Suprapubic skin (tissue), 4 donors: ENCODE measurements at places on chromosomes 13 and 19.

DNA sequence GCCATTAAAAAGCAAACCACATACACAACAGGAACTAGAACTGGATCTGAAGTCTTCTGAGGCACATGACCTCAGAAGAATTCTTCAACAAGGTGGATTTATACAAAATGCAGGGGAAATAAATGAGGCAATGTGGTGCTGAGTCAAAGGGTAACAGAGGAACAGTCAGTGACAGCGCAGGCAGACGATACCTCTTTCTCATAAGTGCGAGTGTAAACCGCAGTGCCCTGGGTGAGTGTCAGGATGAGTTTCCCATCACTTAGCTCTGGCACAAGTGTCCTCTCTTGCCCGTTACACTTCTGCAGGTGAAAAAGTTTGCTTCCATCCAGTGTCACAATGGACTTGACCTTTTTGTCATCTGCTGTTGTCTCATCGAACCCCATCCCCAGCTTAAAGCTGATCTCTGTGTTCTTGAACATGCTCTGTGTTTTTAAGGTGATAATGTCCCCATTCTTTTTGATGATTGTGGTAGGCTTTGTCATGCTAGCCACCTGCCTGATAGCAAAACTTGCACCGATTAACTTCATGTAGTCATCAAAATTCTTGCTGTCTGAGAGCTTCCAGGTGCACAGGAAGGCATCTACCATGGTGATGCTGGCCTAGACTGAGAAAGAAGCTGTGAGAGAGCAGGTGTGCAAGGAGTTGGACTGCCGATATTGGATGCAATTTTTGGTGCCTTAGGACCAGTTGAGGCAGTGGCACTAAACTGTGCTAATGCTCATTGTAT is 97.3 kb downstream of the AKAP11 start:
- no peak for DNase-seq
- H3K27ac ChIP-seq, result no peak overlapping the region
- H3K4me1 ChIP-seq, result no peaks in the 10 kb centered on the region
- H3K27me3 ChIP-seq, result peaks cover 3% of the 10 kb centered on the region

- H3K4me1 ChIP-seq, result peaks cover 34% of the 10 kb centered on the region
- peak overlapping the region; percentile 45 for H3K27ac ChIP-seq
- H3K27me3 ChIP-seq, result no peaks in the 10 kb centered on the region
- H3K36me3 ChIP-seq, result no peaks in the 10 kb centered on the region
Measured at GRCh38 chr19:2016041-2016807, 710 bp upstream of the BTBD2 start.

DNA sequence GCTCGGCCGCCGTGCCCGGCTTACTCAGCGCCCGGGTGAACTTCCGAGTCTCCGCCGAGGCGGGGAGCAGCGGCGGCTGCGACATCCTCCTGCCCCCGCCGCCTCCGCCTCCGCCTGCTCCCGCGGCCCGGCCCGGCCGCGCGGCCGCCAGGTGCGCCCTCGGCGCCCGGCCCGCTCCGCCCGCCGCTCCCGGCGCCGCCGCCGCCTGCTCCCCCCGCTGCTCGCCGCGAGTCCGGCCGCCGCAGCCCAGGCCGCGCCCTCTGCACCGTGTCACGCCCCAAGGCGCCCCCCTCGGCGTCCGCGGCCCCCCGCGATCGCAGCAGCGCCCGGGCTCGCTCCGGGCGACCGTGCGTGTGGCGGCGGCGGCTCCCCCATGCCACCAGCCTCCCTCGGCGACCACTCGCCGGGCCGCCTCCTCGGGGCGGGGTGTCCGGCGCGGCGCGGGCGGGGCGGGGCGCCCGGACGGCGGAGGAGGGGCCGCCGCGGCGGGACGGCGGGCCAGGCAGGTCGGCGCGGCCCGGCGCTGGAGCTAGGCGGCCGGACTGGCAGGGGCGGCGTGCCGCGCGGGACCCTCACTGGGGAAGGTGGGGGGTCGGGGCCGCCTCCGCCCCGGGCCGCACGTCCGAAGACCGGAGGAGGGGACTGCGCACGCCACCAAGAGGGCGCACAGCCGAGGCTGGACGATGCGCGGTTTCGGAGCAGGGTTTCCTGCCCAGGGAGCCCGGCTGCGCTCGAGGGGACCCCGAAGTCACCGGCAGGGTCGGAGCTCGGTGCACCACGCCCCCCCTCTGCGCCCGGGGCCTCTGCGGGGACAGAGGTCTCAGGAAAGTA is 108.6 kb upstream of the DOCK9 start:
- peak; percentile 75 for DNase-seq
- H3K36me3 ChIP-seq, result no peaks in the 10 kb centered on the region
- H3K27ac ChIP-seq, result peak overlapping the region; percentile 93
- no peaks in the 10 kb centered on the region for H3K27me3 ChIP-seq
- peak overlapping the region; percentile 98 for H3K4me3 ChIP-seq

DNA sequence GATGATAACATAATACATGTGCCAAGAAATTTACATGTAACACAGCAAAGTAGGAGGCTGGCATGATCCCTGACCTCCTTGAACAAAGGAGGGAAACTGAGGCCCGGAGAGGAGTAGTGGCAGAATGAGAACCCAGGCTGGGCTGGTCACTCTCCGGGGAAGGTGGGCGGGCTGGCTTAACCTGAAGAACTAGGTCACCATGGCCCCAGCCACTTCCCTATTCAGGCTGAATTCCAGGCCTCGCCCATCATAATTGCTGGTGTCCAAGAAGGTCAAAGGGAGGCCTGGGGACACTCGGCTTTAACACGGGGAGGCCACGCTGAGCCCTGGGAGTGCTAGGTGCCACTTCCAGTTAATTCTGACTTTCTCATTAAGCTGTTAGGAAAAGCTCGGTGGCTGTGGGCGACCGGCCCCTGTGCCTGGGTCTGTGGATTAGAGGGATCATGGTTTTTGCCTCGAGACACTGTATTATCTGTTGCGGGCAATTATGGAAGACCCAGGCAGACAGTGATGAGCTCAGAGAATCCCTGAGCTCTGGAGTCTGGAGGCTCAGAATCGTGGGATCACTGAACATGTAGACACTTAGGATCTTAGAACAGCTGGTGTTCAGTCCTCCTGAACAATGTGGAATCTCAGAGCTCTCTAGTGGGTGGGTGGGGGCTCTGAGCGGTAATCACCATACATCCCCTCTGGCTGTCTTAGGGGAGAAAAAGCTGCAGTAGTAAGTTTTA is 5.0 kb upstream of the TINCR start:
- peaks cover 15% of the 10 kb centered on the region for H3K27me3 ChIP-seq
- DNase-seq, result no peak
- H3K27ac ChIP-seq, result peak overlapping the region; percentile 14
- no peak overlapping the region for H3K4me3 ChIP-seq
- peaks cover 17% of the 10 kb centered on the region for H3K4me1 ChIP-seq
- no peaks in the 10 kb centered on the region for H3K36me3 ChIP-seq

DNA sequence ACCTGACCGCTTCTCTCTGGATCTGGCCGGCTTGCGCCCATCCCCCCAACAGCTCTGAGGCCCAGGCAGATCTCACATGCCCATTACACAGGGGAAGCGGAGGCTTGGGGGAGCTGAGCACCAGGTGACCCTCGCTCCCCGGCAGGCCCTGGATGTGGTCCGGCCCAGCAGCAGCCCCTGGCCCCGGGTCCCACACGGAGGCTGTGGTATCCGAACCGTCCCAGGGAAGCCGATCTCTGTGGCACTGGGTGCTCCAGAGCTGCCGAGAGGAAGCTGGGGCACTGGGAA is 27.7 kb downstream of the SBNO2 start:
- no peak overlapping the region for H3K27ac ChIP-seq
- no peak for DNase-seq
- H3K4me1 ChIP-seq, result peaks cover 37% of the 10 kb centered on the region
- H3K4me3 ChIP-seq, result no peak overlapping the region
- no peaks in the 10 kb centered on the region for H3K27me3 ChIP-seq
- H3K36me3 ChIP-seq, result peaks cover 69% of the 10 kb centered on the region

DNA sequence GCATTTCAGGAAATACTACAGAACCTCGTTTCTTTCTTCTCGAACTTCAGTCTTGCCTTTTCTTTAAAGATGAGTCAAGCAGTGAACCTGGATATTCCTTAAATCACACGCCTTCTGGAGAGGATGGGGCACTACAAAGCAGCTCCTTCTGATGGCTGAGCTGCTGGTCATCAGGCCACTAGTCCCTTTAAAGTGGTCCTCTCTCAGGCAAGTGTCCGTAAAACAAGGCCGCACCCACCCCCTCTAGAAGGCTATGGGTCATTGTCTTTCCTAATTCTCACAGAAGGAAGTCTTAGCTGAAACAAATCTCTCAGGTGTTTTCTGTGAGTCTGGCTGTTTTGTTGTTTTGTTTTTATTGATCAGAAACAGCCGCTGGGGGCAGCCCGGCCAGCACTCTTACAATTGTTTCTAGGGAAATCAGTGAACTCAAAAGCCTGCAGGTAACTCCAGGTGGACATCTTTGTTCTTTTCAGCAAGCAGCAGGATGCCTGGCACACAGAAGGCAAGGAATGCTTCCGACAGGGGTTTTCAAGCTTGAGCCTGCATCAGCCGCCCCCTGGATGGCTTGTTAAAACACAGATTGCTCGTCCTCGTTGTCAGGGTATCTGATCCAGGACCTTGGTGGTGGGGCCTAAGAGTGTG is 45.4 kb downstream of the MBNL2 start:
- no peak for DNase-seq
- H3K4me1 ChIP-seq, result peaks cover 37% of the 10 kb centered on the region
- H3K4me3 ChIP-seq, result no peak overlapping the region
- no peak overlapping the region for H3K27ac ChIP-seq
